ENCODE measurements at places on chromosomes 3 and 15.

DNA sequence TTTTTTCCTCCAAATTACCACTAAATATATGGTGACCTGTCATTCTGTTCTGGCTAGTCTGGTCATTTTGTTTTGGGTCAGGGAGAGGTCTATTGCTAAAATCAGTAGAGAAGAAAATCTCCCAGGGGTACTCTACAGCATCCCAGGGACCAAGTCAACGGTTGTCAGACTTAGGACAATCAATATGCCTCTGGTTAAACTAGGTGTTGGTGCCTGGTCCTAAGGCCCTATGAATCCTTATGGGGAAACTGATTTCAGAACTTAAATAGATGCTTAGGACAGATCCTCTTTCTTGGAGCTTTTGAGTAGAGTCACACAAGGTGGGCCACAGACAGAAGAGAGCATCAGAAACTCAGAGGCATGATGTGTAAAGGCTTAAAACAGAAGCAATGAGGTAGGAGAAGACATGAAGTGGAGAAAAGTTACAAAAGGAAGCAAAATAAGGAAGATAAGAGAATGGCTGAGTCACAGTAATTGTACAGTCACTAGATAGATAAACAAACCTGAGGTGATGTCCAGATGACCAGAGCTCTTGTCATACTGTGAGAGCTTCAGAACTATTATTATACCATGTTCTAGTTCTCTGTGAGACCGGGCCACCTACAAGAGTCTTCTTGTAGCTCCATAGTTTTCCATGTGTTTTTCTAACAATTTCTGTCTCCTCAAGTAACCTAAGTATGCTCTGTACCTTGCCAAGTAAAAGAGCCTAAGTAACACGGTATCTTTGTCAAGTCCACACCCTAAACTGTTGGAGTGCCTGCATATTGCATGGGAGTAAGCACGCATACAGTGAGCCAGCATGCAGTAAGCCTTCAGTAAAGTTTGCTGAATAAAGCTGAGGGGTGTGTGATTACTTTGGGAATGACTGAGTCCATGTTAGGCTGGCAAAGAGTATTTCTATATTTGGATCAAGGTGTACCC lies 44.6 kb upstream of the LEKR1 start:
- H3K4me3 ChIP-seq, result no peak overlapping the region
- DNase-seq, result no peak
- no peaks in the 10 kb centered on the region for H3K27me3 ChIP-seq
- H3K36me3 ChIP-seq, result no peaks in the 10 kb centered on the region

GRCh38 chr3:61875046-61875844 lies 313.9 kb downstream of the PTPRG start:
- H3K27me3 ChIP-seq, result no peaks in the 10 kb centered on the region
- no peak overlapping the region for H3K27ac ChIP-seq
- DNase-seq, result no peak
- no peak overlapping the region for H3K4me3 ChIP-seq
- peaks cover 59% of the 10 kb centered on the region for H3K4me1 ChIP-seq
- H3K36me3 ChIP-seq, result no peaks in the 10 kb centered on the region

- no peaks in the 10 kb centered on the region for H3K36me3 ChIP-seq
- H3K4me3 ChIP-seq, result no peak overlapping the region
- H3K27ac ChIP-seq, result no peak overlapping the region
- no peak for DNase-seq
- no peaks in the 10 kb centered on the region for H3K27me3 ChIP-seq
These were observed 155.3 kb downstream of the NR1I2 start for GRCh38 chr3:119937229-119937628.

DNA sequence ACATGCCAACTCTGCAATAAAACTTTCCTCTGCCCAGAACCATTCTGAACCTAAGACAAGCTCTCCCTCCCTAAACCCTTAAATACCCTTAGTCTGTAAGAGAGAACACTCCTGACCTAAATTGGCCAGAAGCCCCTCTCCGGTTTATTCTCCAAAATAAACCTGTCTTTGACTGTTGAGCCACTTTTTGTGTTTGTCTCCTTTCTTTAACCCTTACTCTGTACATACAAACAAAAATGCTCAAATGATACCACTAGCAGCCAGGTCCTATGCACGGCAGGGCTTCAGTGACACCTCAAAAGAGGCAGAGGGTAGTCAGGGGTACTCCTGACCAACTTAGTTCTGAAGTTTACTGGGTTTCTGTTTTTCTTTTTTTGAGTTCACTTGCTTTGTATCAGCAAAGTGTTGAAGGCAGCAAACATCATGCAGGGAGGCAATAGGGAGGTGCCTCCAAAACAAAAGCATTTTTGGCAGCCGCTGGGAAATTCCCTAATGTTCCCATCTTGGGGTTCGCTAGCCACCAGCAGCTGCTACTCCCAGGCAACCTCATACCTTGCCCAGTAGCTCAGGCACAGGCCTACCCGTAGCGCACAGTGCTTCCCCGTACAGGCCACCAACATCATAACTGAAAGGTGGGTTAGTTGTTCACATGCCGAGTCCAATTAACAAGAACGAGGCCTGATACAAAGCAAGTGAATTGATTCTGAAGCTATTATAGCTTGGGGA lies 62.9 kb upstream of the GCNT3 start:
- no peaks in the 10 kb centered on the region for H3K36me3 ChIP-seq
- no peaks in the 10 kb centered on the region for H3K4me1 ChIP-seq
- H3K27ac ChIP-seq, result no peak overlapping the region
- no peak overlapping the region for H3K4me3 ChIP-seq
- no peak for DNase-seq

DNA sequence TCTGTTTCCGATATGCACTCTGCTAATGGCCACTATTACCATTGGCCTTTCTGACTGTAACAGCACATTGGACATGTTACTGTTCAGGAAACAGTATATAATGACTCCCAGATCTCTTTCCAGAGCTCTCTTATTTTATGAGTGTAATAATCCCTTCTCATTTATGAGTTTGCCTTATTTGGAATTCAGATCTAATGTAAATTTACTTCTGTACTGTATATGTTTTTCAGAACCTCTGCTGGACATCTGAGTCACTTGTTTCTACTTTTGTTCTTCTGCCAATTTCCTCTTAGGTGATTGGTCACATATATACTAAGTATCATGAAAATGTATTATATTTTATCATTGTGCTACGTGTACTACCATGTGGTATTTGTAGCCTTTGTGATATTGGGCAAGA lies 30.5 kb downstream of the RSRC1 start:
- H3K4me3 ChIP-seq, result no peak overlapping the region
- no peaks in the 10 kb centered on the region for H3K4me1 ChIP-seq
- DNase-seq, result no peak
- H3K27me3 ChIP-seq, result no peaks in the 10 kb centered on the region
- H3K27ac ChIP-seq, result no peak overlapping the region

DNA sequence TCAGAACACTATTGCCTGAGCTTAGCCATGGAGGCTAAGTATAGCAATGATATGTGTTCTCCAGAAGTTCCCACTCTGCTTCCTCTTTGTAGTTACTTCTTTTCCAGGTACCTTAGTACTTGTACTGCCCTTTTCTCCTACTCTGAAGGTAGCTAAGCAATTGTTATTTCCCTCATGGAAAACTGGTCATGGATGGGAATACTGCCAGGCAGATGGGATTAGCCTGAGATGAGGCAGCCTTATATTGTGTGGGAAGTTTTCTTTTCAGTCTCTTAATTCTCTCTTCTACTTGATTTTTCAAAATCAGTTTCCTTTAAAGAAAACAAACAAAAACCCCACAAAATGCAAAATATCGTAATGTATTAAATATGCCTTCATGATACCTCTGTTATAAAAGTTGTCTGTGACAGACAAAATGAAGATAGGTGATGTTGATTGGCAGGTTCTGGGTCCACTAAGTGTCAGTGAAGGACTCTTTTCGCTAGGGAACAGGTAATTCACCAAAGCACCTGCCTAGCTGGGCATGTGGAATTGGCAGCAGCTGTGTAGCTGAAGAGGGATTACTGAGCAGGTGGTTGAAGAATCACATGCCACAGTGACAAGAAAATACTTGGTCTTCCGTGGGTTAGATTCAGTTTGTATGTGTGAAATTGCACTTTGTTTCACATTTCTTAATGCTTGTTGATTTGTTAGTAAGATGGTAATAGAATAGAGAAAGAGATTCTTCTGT lies 4.1 kb downstream of the ZNF609 start:
- no peak overlapping the region for H3K4me3 ChIP-seq
- H3K27me3 ChIP-seq, result no peaks in the 10 kb centered on the region
- no peaks in the 10 kb centered on the region for H3K36me3 ChIP-seq

- H3K27ac ChIP-seq, result no peak overlapping the region
- no peaks in the 10 kb centered on the region for H3K4me1 ChIP-seq
- H3K4me3 ChIP-seq, result no peak overlapping the region
- no peak for DNase-seq
These were observed 1004.9 kb downstream of the FHIT start for GRCh38 chr3:60246361-60246760.

GRCh38 chr15:64004587-64004986 lies 41.7 kb downstream of the DAPK2 start:
- no peak overlapping the region for H3K4me3 ChIP-seq
- H3K27me3 ChIP-seq, result no peaks in the 10 kb centered on the region
- H3K36me3 ChIP-seq, result no peaks in the 10 kb centered on the region
- DNase-seq, result no peak
- H3K27ac ChIP-seq, result no peak overlapping the region
- H3K4me1 ChIP-seq, result no peaks in the 10 kb centered on the region

- no peaks in the 10 kb centered on the region for H3K27me3 ChIP-seq
- peaks cover 19% of the 10 kb centered on the region for H3K36me3 ChIP-seq
- H3K4me1 ChIP-seq, result no peaks in the 10 kb centered on the region
- no peak overlapping the region for H3K4me3 ChIP-seq
- no peak for DNase-seq
- no peak overlapping the region for H3K27ac ChIP-seq
These were observed 19.5 kb downstream of the NBEAL2 start for GRCh38 chr3:46998852-46999515.

DNA sequence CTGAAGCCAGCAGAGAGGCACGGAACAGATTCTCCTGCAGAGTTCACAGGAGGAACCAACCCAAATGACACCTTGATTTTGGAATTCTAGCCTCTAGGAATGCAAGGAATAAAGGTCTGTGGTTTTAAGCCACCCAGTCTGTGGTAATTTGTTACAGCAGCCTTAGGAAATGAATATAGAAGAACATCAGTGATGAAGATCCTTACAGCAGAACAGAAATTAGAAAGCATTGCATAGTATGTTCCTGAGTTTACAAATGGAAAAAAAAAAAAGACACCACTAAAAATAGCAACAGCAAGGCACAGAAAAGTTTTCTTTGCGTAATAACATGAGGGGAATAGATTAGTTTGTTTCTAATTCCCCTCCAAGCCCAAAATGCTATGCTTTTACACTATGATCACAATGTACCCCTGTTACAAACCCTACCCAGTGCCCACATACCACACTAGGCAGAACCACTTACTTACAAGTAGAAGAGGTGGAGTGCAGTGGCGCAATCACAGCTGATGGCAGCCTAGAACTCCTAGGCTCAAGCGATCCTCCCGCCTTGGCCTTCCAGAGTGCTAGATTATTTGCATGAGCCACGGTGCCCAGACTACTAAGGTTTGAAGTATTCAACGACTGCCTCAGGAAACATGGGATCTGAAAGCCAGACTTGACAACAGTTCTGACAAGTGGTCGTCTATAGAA lies 84.3 kb downstream of the SHQ1 start:
- no peaks in the 10 kb centered on the region for H3K36me3 ChIP-seq
- no peaks in the 10 kb centered on the region for H3K27me3 ChIP-seq
- DNase-seq, result no peak
- H3K4me3 ChIP-seq, result no peak overlapping the region
- no peak overlapping the region for H3K27ac ChIP-seq

GRCh38 chr3:76552653-76553052 lies 487.2 kb upstream of the ROBO2 start:
- DNase-seq, result no peak
- peaks cover 4% of the 10 kb centered on the region for H3K4me1 ChIP-seq
- H3K4me3 ChIP-seq, result no peak overlapping the region
- H3K27ac ChIP-seq, result no peak overlapping the region
- no peaks in the 10 kb centered on the region for H3K27me3 ChIP-seq

- H3K27me3 ChIP-seq, result no peaks in the 10 kb centered on the region
- H3K4me3 ChIP-seq, result no peak overlapping the region
- DNase-seq, result no peak
- no peaks in the 10 kb centered on the region for H3K4me1 ChIP-seq
- H3K27ac ChIP-seq, result no peak overlapping the region
- no peaks in the 10 kb centered on the region for H3K36me3 ChIP-seq
These were observed 1028.4 kb downstream of the SI start for GRCh38 chr3:164049847-164050246.

DNA sequence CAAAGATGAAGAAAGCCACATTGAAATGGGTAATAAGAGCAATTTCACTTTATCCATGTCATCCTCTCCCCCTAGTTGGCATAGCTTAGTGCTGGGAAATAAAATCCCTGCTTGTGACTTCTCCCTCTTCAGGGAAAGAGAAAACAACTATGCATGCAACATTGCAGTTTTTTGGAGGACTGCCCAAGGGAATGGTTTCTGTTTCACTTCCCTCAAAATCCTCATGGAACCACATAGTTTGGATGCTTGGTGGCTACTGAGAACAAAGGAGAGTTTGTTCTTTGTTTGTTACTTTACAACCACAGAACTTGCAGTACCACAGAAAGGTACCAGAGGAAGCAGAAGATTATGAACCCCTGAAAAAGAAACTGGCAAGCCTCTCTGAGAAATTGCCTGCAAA lies 384.6 kb upstream of the RORA start:
- DNase-seq, result no peak
- H3K27me3 ChIP-seq, result no peaks in the 10 kb centered on the region
- H3K4me1 ChIP-seq, result no peaks in the 10 kb centered on the region
- H3K4me3 ChIP-seq, result no peak overlapping the region
- no peaks in the 10 kb centered on the region for H3K36me3 ChIP-seq

- H3K27me3 ChIP-seq, result no peaks in the 10 kb centered on the region
- H3K36me3 ChIP-seq, result no peaks in the 10 kb centered on the region
- DNase-seq, result no peak
- H3K4me3 ChIP-seq, result no peak overlapping the region
- H3K4me1 ChIP-seq, result no peaks in the 10 kb centered on the region
- no peak overlapping the region for H3K27ac ChIP-seq
These were observed 10.9 kb upstream of the LZTFL1 start for GRCh38 chr3:45852828-45853227.

DNA sequence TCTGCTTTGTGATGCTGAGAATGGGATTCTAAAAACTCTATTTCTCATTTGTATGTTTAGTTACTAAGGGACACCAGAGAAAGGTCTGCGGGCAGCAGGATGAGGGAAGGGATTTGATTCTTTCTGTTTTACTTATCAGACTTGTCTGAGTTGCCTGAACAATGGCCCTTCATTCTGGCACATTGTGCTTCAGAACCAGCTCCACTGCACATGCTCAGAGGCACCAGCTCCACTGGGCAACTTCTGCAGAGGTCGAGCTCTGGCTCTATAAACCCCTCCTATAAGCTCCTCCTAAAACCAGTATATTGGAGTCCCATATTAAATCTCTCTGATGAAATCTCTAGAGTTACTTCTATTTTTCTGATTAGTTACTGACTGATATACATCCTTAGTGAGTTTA lies 453.2 kb upstream of the CDIN1 start:
- no peak overlapping the region for H3K4me3 ChIP-seq
- no peak for DNase-seq
- H3K36me3 ChIP-seq, result no peaks in the 10 kb centered on the region
- no peak overlapping the region for H3K27ac ChIP-seq

DNA sequence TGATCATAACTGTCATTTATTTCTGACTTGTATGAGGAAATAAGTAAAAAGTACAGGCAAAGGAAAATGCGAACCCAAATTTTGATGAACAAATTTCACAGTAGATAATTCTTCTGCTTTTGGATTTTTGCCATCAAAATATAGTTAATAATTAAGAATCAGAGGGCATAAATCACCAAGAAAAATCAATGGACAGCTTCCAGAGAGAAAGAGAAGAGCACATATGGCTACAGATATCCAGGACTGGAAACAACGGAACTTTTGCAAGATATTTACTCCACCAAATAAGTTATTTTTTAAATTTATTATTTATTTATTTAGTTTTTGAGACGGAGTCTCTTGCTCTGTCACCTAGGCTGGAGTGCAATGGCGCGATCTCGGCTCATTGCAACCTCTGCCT lies 35.1 kb upstream of the NANOGP8 start:
- H3K27ac ChIP-seq, result no peak overlapping the region
- no peaks in the 10 kb centered on the region for H3K36me3 ChIP-seq
- H3K27me3 ChIP-seq, result no peaks in the 10 kb centered on the region
- no peak overlapping the region for H3K4me3 ChIP-seq
